ENCODE measurements at places on chromosomes 2 and 18.

GRCh38 chr18:65753520-65753919, 2.7 kb downstream of the CDH7 start:
- no peak for DNase-seq

DNA sequence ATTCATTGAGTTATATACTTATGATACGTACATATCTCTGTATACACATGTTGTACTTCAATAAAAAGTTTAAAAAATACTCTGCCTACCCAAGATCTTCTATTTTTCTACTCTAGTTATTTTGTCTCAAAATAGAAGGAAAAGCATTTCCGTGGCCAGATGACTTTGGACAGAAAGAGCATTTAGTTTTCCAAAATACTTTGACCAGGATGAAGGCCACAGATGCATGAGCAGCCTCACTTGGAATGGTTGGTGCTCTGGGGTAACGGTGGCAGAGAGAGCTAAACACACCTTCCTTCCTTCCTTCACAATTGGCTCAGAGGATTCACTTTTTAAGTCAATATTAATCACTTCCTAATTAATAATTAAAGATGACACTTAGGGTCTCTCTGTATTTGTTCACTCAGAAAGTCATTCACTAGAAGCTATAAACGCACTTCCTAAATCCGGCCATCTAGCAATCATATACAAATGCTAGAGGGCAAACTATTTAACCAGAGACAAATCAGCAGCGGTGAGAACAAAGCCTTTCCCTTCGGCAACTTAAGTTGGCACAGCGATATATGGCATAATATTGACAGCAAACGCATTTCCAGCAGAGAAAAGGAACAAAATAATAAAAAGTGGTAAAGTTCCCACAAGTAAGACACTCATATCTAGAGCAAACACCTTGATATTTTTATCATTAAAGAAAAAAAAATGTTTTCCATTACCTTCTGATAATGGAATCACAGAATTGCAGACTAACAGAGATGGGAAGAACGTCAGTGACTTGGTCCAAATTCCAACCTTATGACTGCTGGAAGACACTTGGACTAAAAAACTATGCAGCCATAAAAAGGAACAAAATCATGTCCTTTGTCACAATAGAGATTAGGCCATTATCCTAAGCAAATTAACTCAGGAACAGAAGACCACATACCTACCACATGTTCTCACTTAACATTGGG, 55.9 kb upstream of the NARS1 start:
- DNase-seq = no peak

GRCh38 chr18:45275367-45276113, 339.7 kb upstream of the SLC14A2 start:
- DNase-seq = no peak

DNA sequence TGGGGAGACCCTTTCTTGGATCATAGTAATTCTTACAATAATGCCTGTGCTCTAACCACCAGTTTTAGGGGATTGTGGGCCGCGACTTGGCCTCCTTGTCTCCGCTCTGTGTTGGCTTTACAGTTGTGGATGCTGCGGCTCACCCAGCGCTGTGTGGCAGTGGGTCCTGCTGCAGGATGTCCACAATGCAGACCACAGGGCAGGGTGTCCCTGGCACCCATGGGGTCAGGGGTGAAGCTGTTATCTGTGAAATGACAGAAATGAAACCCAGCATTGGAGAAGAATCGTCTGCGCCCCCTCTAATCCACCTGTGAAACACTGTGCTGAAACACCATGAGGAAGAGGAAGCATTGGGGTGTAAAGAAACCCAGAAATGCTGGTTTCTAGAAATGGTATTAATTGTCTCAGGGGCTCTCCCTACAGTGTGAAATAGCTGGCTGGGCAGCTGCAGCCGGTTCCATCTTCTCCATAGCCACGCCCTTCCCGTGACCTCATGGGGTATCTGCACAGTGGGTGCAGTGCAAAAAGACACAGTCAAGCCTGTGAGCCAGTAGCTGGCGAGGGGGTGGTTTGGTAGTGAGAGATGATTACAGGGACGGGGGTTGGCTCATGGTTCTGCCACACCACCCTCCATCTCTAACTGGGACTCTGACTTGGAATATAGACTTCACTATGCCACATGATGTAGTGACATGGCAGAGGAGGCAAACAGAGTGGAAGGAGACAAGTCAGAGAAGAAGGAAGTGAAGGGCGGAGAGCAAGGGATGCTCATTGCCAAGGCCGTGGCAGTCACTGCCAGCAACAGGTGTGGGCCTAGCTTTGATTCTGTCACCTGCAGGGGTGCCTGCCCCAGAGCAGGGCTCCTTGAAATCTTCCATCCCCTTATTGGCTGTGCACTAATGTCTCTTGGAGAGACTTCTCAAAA, 16.2 kb downstream of the INPP4A start:
- DNase-seq = peak; percentile 26

GRCh38 chr18:2495381-2495780, 75.9 kb downstream of the METTL4 start:
- no peak for DNase-seq

DNA sequence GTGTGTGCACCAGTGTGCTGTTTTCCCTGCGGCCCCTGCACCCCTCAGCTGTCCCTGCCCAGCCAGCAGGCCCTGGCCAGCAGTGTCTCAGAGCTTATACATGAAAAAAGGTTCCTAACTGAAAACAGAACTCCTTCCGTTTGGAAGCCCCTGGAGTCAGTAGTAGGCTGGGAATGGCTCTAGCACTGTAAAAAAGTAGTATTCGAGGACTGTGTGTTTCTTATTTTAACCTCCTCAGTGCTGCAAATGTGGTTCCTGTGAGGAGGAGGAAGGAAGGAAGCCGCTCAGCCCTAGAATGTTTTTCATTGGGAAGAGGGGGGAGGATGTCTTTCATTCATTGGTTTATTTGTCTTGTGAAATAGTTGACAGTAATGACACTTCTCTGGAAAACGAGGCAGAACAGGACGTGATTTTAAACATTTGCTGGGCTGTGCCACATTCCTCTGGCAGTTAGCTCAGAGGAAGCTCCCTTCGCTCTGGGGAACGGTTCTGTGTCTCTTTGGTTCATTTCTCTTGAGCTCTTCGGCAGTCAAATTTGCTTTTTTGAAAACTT, 103.5 kb downstream of the SPTBN1 start:
- DNase-seq = peak; percentile 77

Data from SJSA1 (cell line).